ENCODE measurements at places on chromosomes 16 and 17. TPM values are rescaled to one million over a fixed set of nuclear protein-coding genes. Genes with fewer than 3 reads are reported as not detected.
A peak's percentile ranks its signal among the peaks of the same experiment; 100 is the strongest.

ADGRG1 gene
- total RNA-seq: 0.77 TPM

KIF22 gene
- total RNA-seq: 79.6 TPM

KIF2B gene
- total RNA-seq: not detected

ZDHHC1 gene
- not detected for total RNA-seq

HSPB9 gene
- not detected for total RNA-seq

SBK1 gene
- total RNA-seq: 21.3 TPM

SLFN13 gene
- total RNA-seq: 17.0 TPM

DNA sequence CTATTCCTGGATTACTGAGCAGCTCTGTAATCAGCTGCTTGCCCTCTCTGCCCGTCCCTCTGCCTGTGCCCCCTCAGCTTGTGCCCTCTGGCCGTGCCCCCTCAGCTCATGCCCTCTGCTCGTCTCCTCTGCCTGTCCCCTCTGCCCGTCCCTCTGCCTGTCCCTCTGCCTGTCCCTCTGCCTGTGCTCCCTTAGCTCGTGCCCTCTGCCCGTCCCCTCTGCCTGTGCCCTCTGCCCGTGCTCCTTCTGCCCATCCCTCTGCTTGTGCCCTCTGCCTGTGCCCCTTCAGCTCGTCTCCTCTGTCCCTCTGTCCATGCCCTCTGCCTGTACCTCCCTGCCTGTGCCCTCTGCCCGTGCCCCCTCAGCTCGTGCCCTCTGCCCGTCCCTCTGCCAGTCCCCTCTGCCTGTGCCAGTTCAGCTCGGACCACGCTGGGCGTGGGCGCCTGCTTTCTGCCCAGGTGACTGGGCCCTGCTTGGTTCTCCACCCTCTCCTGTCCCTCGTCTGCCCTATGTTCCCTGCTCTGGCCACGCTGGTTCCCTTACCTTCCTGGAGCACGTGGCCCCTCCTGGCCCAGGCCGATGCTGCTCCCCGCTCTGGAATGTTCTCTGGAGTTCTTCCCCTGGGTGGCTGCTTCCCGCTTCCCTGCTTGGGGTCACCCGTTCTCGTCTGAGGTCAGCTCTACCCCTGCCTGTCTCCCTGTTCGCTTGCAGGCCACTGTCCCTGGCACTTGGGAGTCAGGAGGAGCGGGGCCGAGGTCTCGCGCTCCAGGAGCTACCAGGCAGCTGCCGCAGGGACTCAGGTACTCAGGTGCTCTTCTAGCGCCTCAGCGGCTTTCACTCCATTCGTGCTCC, 63.9 kb downstream of the BANP start:
- peaks cover 50% of the 10 kb centered on the region for H3K36me3 ChIP-seq
- no peak overlapping the region for H3K27ac ChIP-seq
- H3K27me3 ChIP-seq: no peaks in the 10 kb centered on the region
- H3K4me1 ChIP-seq: peaks cover 10% of the 10 kb centered on the region

DNA sequence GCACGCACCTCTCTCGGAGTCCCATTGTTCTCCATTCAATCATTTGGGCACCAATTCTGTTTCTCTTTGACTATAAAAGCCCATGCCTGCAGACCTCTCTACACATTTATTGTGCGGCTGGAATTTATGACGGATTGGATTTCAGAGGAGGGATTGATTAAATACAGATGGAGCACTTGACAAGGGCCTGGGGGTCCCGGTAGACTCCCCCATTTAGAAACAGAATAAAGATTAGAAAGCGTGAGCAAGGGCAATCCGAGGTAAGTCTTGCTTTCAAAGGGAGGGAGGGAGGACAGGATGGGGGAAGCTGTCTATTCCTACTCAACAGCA, 15.1 kb upstream of the PITPNM3 start:
- peaks cover 24% of the 10 kb centered on the region for H3K4me1 ChIP-seq
- H3K36me3 ChIP-seq: no peaks in the 10 kb centered on the region
- DNase-seq: no peak
- no peak overlapping the region for H3K4me3 ChIP-seq
- H3K27ac ChIP-seq: no peak overlapping the region

DNA sequence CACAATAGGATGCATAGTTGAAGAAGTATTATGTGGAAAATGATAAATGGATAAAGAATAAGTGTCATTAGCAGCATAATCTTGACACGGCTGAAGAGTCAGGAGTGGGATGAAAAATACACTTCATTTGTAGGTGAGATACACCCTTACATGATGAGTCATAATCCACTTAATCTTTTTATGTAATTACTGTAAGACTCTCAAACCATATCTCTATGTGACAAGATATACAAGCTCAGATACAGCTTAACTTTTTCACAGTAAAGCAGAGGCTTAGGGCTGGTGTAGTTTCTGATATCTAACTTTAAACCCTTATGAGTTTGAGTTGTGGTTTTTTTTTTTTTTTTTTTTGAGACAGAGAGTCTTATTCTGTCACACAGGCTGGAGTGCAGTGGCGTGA, 101.2 kb downstream of the FTO start:
- H3K4me3 ChIP-seq: no peak overlapping the region
- H3K36me3 ChIP-seq: peaks cover 13% of the 10 kb centered on the region
- peaks cover 35% of the 10 kb centered on the region for H3K4me1 ChIP-seq
- DNase-seq: no peak
- no peaks in the 10 kb centered on the region for H3K27me3 ChIP-seq
- no peak overlapping the region for H3K27ac ChIP-seq

GRCh38 chr16:10978871-10979446, 34.6 kb downstream of the CLEC16A start:
- H3K27ac ChIP-seq: no peak overlapping the region
- H3K4me1 ChIP-seq: peaks cover 2% of the 10 kb centered on the region
- H3K4me3 ChIP-seq: no peak overlapping the region
- no peak for DNase-seq
- H3K27me3 ChIP-seq: no peaks in the 10 kb centered on the region

DNA sequence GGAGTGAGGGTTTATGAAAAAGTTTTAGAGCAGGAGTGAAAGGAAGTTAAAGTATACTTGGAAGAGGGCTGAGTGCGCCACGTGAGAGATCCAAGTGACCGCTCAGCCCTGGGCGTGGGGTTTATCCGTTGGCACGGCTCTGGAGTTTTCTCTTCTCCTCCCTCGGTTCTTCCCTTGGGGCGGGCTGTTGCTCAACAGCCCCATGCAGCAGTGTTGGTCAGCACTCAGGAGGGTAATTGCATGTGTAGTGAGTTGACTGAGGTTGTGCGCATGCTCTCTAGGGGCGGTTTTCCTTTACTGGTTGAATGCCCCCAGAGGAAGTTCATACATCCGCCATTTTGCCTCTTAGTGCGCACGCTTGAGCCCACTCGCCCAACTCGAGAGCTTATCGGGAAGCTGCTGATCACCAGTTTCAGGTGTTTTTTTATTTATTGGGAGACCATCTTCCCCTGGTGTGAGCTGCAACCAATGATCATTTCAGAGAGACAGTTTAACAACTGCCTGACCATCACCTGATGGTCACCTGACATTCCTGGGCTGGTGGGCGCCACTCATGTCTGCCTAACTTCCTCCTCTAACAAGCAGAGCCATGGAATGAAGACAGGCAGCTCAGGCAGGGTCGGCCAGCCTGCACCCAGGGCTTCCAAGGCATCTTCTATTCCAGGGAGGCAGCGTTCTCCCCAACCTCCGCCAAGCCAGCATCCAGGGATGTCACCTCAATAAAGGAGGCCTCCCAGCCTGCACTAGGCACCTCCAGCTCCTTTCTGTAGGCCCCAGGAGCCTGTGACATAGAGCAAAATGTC, 41.3 kb upstream of the DNAH17 start:
- H3K36me3 ChIP-seq: no peaks in the 10 kb centered on the region
- DNase-seq: no peak
- peaks cover 1% of the 10 kb centered on the region for H3K27me3 ChIP-seq
- H3K27ac ChIP-seq: peak overlapping the region; percentile 79
- no peak overlapping the region for H3K4me3 ChIP-seq

DNA sequence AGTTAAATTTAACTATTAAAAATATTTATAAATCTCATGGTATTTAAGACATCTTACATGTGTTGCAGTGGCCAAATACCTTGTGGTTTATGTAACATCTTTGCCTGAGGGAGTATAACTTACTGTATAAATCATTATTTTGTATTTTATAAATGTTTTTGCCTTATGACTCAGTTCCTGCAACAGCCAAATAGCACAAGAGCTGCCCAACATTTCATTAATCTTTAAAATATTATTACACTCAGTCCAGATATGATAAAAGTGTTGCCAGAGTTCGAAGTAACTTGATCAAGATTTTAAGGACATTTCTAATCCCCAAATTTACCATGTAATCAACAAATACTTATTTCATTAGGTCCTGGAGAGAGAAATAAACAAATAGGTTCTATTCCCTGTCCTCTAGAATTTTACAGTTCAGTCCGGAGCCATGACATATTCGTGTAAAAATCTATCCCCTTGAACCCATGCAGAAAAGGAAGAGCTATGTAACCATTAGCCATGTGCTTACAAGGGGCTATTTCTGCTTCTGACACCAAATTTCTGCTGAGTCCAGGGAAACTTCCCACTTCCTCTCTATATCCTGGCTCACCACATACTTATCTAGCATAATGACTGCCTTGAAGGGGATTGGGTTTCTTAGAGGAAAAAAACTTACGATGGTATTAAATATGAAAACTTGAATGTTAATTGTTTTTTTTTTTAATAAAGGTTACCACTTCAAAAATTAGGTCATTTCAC, 44.0 kb downstream of the IRX6 start:
- no peak overlapping the region for H3K4me3 ChIP-seq
- H3K4me1 ChIP-seq: no peaks in the 10 kb centered on the region
- H3K36me3 ChIP-seq: no peaks in the 10 kb centered on the region
- DNase-seq: no peak
- H3K27me3 ChIP-seq: peaks cover 25% of the 10 kb centered on the region
- no peak overlapping the region for H3K27ac ChIP-seq

GRCh38 chr17:2076087-2076984, 21.4 kb downstream of the HIC1 start:
- peaks cover 55% of the 10 kb centered on the region for H3K36me3 ChIP-seq
- H3K4me1 ChIP-seq: peaks cover 4% of the 10 kb centered on the region
- H3K4me3 ChIP-seq: no peak overlapping the region
- no peaks in the 10 kb centered on the region for H3K27me3 ChIP-seq
